Right hindlimb (tissue), 1 donor: ENCODE measurements at places on chromosomes 2 and 18.
A peak's percentile ranks its signal among the peaks of the same experiment; 100 is the strongest.

DNA sequence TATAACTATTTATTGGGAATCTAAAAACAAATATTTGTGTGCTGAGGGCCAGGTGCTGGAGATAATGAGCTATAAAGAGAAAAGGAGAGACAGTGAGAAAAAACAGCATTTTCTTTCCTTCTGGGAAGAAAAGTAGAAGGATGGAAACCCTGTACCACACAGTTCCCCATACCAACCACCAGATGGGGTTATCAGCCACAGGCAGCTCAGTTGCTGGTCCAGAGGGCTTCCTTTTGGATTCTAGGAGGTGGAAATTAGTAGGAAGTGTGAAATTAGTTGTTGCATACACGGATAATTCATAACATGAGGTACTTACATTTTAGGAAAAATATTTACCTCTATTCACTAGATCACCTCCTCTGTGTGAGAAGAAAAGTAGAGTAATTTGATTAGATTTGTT, 237.0 kb upstream of the FOSL2 start:
- DNase-seq: no peak

GRCh38 chr2:226736382-226736781, 63.2 kb downstream of the IRS1 start:
- DNase-seq: no peak

DNA sequence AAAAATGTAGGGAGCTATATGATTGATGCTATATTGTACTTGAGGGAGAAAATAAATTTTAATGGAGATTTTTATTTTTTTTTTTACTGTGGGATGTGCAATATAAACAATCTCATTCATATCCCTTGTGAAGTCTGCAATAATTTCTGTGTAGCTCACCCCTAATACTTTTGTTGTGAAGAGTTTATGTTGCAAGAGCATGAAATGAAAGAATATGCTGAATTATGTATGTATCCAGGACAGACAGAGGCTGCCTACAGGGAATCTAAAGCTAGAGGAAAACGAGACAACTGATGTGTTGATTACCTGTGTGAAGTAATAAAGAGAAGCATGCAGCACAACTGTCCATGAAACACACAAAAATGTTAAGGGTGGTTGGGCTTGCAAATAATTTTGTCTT, 643.3 kb downstream of the DCDC2C start:
- DNase-seq: no peak

DNA sequence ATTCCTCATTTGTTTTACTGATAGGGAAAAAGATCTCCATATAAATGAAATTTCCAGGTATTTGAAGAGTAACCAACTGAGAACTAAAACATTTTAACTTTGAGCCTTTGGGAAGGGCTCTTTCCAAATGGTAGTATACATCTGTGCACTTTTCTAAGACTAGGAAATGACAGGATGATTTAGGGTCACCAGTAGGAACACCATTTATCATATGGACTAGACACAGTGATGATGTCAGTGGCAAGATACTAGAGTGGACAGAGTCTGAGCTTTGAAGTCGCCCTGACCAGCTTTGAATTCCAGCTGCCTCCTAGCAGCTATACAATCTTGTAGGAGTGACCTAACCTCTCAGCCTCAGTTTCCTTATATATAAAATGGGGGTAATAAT, 56.4 kb downstream of the E2F6 start:
- no peak for DNase-seq

DNA sequence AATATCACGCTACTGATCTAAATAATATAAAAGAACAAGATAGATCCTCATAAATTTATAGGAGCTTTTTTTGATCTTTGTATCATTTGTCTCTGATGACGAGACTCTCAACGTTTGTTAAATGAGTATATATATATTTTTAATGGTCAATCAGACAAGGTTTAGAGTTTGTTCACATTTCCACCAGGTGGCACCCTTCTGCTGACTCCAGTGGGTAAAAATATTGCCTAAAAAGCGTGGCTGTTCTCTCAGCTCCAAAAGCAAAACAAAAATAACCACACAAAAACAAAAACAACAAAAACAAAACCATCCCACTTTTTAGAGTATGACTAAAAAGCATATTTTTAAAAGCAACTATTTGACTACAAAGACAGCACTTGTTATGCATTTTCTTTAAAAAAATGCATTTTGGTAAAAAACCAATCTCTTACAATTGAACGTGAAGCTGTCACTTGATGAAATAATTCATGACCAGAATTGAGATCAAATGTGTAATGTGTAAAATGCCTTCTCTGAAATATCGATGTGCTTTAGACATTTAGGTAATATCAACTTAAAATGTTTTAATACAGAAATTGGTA, 723.2 kb downstream of the DPP10 start:
- DNase-seq: no peak

DNA sequence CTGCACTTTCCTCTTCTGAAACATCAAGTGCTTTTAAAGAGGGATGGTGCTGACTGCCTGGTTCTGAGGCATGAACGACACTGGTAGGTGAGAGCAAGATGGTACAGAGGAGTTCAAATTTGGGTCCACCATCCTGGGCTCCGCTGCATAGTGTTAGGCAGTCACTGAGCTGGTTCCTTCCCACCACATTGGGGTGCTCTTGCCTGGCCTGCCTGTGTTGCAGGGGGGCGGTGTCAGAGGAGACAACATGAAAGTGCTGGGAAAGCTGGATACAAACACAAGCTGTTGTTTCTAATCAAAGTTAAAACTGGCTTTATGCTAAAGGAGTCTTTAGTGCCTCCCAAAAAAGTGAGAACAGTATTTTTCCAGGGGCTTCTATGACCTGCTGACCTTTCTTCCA, 258.1 kb downstream of the GBX2 start:
- DNase-seq: no peak

- DNase-seq: peak; percentile 88
Observed at GRCh38 chr2:176553685-176554100, 284.5 kb downstream of the MTX2 start.
